ENCODE measurements at places on chromosomes 16 and 17.

DNA sequence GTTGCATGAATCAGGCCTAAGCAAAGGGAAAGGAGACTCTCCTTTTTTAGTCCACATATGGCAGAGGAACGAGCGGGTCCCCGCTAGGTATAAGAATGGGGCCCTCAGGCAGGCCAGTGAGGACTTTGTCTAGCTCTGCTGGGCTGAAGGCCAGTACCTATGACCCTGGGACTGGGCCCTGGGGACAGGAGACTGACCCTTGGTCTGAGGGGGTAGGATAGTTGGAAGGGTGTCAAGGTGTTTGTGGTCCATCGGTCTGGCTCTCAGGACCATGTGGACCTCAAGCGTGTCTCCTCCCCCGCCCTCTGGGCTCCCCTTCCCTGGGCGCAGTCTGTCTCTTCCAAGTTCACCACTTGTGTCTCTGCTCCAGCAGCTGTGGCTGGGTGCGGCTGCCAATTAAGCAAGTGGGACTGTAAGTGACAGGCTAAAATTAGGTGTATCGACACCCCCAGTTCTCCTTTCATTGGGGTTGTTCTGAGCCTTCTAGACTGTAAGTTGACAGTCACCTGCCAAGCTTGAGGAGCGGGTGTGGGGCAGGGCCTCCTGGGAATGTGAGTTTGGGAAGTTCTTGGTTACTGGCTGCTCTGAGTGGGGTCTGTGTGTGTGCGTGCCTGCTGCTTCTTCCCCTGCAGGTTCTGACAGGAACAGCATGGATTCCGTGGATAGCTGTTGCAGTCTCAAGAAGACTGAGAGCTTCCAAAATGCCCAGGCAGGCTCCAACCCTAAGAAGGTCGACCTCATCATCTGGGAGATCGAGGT is 24.5 kb downstream of the AKAP1 start:
- DNase-seq = no peak

DNA sequence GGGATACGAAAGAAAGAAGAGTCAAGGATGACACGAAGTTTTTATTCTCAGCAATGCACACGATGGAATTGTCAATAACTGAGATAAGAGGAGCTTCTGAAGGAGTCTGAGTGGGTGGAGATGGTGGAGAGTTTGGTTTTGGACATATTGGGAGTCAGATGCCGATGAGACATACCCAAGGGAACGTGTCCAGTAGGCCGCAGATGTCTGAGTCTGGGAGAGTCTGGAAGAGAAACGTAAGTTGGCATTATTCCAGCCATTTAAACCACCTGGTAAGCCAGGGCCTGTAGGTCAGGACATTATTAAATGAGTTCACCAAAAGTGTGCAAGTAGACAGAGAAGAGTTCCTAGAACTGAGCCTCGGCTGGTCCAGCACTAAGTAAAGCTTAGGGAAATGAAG is 478.3 kb upstream of the CDH5 start:
- no peak for DNase-seq

- no peak for DNase-seq
These were observed 186.0 kb upstream of the ZNF469 start for GRCh38 chr16:88196471-88197400.

- no peak for DNase-seq
These were observed 785 bp downstream of the UBALD1 start for GRCh38 chr16:4613636-4614570.

GRCh38 chr17:36212966-36213365 is 2.1 kb downstream of the CCL4L2 start:
- DNase-seq = no peak

- DNase-seq = no peak
These were observed 23.1 kb downstream of the MPHOSPH6 start for GRCh38 chr16:82146957-82147356.

- no peak for DNase-seq
These were observed 706 bp downstream of the HLF start for GRCh38 chr17:55265311-55266021.

GRCh38 chr17:49382556-49382955 is 20.5 kb upstream of the ZNF652 start:
- DNase-seq = no peak

GRCh38 chr17:43999024-43999423 is 5.4 kb upstream of the NAGS start:
- no peak for DNase-seq

DNA sequence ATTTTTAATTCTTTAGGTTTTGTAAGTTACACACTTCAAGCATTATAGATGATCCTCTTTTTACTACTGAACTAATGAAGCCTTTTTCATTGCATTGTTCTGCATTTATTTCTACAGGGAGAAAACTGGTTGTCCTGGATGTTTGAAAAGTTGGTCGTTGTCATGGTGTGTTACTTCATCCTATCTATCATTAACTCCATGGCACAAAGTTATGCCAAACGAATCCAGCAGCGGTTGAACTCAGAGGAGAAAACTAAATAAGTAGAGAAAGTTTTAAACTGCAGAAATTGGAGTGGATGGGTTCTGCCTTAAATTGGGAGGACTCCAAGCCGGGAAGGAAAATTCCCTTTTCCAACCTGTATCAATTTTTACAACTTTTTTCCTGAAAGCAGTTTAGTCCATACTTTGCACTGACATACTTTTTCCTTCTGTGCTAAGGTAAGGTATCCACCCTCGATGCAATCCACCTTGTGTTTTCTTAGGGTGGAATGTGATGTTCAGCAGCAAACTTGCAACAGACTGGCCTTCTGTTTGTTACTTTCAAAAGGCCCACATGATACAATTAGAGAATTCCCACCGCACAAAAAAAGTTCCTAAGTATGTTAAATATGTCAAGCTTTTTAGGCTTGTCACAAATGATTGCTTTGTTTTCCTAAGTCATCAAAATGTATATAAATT is 53.0 kb downstream of the TUBD1 start:
- peak; percentile 42 for DNase-seq

DNA sequence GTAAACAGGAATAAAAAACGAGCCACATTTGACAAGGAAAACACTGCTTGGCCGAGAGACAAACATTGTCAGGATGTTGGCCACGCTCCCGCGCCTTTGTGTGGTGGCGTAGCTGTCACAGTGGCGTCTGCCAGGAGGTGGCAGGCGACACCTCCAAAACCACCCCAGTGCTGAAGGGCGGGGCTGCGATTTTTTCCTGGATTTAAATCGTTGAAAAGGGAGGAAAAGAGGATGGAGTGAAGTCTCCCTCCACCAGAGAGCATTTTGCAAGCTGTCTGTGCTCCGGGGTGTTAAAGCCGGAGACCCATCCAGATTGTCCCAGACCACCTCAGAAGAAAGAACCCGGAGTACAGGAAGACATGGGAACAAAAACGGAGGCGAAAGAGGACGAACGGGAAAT is 12.7 kb downstream of the MRM3 start:
- peak; percentile 79 for DNase-seq

DNA sequence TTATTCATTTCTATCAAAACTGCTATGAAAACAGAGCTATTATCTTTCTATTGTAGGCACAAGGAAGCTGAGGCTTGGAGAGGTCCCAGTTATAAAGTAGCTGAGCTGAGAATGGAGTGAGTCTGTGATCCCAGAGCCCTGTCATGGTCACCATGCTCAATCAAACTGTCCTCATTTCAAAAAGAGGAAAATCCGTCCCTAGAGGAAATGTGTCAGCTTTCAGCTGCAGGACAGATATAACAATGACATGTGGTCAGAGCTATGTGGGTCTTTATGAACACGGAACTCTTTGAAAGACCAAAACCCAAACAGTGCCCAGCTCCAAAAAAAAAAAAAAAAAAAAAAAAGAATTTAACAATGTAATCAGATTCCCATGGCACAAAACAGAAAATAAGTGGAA is 266.1 kb downstream of the XYLT1 start:
- no peak for DNase-seq
